ENCODE measurements at places on chromosomes 4 and X. TPM values are rescaled to one million over a fixed set of nuclear protein-coding genes. Genes with fewer than 3 reads are reported as not detected.

- DNase-seq: no peak
These were observed 41.9 kb downstream of the HADH start for GRCh38 chr4:108031427-108032083.

- DNase-seq: no peak
These were observed 1534.0 kb downstream of the PCDH7 start for GRCh38 chr4:32254216-32254615.

Gene MAGEA2
- total RNA-seq: not detected

DNA sequence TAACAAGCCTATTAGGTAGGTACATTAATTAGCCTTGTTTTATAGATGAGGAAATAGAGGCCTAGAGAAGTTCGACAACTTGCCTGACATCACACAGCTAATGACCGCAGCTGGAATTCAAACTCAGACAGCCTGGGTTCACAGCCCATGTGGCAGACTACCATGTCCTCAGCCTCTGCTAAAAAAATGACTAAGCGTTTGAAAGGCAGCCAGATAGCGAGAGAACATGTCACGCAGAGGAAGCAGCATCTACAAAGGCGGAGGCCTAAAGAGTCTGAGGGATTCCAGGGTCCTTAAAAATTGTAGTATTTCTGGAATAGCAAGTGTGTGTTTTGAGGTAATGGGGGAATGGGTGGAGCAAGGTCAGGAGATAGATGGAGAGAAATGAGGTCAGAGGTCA, 33.2 kb upstream of the BMP15 start:
- no peak for DNase-seq

DNA sequence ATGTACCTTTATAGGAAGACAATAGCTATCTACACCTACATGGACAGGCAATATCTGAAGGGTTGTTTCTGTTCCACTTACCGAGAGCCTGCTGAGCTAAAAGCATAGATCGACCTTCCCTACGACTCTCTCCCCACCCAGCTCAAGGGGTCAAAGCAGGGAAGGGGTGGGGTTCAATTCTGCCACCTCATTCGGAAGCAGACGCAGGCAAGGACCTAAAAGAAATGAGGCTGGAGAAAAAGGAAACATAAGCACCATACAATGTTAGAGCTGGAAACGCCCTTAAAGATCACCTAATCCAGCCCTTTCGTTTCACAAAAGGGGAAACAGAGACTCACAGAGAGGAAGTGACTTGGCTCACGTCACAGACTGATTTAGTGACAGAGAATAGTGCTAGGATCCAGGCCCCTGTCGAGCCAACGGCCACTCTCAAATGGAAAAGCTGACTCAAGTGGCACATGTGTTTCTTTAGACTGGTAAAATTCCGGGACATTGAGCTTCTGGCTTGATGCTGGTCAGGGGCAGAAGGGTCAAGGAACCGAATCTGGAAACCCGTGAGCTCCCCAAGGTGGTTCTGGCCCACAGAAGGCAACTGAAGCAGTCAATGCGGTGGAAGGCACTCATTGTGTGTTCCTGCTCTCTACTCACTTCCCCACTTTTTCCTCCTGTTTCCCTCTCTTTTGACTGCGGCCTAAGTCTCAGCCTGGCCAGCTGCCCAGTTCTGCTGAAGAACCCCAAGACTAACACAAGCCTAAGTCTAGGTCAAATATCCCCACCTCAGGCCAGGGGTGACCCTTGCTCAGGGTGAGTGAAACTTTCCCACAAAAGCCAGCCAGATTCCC, 7.5 kb downstream of the SEPTIN6 start:
- DNase-seq: no peak

DNA sequence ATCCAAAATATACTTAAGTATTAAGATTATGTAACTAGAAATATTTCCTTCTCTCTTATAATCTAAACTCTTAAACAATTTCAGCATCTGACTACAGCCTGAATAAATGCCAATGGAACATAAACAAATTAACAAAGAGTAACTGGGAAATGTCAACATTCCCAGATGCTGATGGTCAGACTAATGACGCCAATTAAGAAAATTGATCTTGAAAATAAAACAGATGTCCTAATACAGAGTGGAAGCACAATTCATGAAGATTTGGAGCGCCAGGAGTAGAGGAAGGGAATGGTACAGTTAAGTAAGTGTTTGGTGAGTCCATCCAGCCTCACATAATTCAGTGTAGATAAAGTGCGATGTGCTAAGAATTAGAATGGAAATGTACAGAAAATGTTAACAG, 203.7 kb upstream of the NWD2 start:
- no peak for DNase-seq

Gene CSAG1
- not detected for total RNA-seq

Gene TMEM175
- 21.4 TPM for total RNA-seq

Gene SPANXB1
- total RNA-seq: not detected

DNA sequence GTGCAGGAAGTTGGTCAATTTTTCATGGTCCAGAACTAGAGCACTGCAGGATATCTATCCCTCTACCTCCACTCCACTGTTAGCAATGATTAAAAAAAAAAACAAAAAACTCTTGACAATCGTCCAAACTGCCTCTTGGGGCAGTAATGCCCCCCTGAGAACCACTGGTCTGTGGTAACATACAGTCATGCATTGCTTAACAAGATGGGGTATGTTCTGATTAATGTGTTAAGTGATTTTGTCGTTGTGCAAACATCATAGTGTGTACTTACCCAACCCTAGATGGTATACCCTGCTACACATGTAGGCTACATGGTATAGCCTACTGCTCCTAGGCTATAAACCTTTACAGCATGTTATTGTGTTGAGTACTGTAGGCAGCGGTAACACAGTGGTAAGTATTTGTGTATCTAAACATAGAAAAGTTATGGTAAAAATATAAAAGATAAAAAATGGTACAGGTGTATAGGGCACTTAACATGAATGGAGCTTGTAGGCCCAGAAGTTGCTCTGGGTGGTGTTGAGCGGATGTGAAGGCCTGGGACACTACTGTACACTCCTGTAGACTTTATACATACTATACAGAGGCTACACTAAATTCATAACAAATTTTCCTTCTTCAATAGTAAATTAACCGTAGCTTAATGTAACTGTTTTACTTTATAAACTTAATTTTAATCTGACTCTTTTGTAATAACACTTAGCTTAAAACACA, 34.1 kb downstream of the ART3 start:
- no peak for DNase-seq

- no peak for DNase-seq
These were observed 20.4 kb upstream of the ADD1 start for GRCh38 chr4:2823301-2823670.

DNA sequence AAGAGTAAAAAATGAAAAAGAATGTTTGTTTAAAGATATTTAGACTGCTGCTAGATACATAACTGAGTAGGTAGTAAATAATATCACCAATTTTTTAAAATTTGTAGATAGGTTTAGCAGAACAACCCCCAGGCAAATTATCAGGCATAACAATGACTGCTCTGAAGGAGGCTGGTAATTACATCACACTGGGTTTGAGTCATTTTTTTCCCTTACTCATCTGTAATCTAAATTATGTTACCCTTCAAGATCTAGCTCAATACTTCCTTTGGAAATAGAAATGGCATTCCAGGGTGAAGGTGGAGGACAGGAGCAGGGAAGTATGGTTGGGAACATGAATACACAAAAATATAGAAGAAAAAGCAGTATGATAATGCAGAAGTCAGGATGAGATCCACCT, 431.6 kb upstream of the MAOA start:
- no peak for DNase-seq

Gene USP11
- total RNA-seq: 18.3 TPM

- no peak for DNase-seq
These were observed 77.1 kb downstream of the ZFYVE28 start for GRCh38 chr4:2341261-2341841.

DNA sequence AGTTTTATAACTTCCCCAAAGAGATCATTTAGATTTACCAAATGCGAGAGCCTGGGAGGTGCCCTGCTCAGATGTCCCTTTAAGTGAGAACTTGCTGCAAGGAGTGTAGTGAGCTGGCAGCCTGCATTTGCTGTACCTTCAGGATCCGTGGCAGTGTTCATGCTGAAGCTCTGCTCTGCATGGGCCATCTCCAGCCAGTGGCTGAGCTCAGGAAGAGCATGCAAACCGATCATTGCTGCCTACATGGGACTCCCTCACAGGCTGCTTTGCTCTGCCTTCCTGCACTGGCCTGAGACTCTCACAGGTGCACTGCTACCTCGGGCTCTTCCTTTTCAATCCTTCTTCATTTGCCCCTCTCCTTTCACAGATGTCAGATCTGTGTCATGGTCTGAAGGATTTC, 152.0 kb upstream of the SFRP2 start:
- no peak for DNase-seq

GRCh38 chrX:107747596-107748161, 27.9 kb downstream of the TSC22D3 start:
- peak; percentile 23 for DNase-seq

DNA sequence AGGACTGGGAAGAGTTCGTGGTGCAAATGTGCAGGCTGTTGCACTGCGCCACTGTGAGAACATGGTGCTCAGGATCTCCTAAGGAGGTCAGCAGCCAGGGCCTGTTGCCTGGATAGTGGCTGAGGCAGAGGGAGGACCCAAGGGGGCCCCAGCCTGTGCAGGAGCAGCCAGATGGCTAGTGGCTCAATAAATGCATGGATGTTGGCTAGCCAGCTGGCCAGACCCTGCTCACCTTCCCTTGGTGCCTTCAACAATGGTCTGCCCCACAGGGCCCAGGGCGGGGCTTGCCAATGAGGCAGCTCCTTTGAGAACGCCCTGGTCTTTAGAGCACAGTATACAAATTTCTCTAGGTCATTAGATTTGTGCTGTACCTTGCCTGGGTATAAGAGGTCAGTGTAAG, 67.4 kb downstream of the TNIP2 start:
- DNase-seq: no peak

Gene LRIT3
- total RNA-seq: not detected

Gene HPGD
- 205 TPM for total RNA-seq

DNA sequence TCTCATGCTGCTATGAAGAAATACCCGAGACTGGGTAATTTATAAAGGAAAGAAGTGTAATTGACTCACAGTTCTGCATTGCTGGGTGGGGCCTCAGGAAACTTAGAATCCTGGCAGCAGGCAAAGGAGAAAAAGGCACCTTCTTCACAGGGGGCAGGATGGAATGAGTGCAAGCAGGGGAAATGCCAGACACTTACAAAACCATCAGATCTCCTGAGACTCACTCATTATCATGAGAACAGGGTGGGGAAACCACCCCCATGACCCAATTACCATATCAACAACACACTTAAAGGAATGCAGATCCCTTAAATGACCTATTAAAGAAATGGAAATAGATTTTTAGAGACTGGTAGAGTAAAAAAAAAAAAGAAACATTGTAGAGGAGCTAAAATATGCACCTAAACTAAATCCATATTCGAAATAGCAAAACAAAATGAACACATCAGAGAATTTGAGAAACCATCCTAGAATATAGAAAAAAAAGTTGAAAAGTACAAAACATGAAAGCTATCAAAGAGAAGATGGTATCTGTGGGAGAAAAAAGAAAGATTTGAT, 104.3 kb upstream of the UGT8 start:
- DNase-seq: no peak

DNA sequence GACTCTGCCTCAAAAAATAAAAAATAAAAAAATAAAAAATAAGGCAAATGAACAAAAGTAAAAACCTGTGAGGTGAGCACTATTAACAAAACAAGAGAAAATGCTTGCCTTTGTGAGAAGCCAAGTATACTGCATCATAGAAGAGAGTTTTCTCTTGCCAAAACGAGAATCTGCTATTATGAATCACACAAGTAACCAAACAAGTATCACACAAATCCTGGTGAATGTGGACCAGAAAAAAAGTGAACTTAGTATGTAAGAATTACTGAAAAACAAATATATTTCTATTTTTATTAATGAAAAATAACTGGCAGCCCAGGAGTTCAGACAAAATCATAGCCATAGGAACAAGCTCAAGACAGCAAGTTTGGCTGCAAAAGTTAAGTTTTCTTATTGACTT, 193.5 kb downstream of the PDGFC start:
- DNase-seq: no peak

Gene MAGEE1
- 1.3 TPM for total RNA-seq

DNA sequence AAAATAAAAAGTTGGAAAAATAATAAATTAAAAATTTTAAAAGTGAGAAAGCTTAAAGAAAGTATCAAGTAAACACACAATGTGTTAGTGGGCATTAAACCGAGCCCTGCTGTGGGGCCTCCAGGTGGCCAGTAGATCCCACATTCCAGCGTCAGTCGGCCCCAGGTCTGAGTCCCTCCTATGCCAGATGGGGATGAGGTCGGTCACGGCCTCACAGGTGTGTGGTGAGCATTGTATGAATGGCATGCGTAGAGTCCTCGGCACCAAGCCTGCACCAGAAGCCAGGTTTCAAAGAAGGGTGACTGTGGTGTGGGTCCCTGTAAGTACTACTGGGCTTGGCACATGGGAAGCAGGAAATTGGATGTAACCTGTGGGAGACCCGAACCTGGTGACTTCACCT, 75.6 kb upstream of the MSX1 start:
- no peak for DNase-seq

Gene TMEM150C
- 1.8 TPM for total RNA-seq

Gene CACNA1F
- 0.70 TPM for total RNA-seq

- DNase-seq: no peak
These were observed 15.0 kb downstream of the MECP2 start for GRCh38 chrX:154082396-154083125.

DNA sequence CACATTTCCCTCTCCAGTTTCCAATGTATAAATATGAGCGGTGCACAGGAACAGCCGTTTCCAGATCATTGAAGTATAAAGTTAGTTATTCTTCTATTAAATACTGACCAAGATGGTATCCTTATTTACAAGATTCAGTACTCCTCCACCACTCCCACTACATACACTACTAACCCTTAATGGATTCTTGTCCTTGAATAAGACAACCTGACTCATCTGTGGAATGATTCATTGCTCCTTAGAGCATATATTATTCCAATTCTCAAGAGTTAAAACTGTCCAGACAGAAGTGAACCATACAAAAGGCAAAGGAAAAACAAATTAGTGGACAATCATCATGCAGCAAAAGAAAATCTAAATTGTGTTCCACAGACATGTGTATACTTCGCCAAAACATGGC, 373.3 kb downstream of the IDS start:
- no peak for DNase-seq

GRCh38 chrX:19990151-19990555, 708 bp downstream of the BCLAF3 start:
- no peak for DNase-seq

GRCh38 chrX:71955530-71956120, 45.0 kb downstream of the NHSL2 start:
- no peak for DNase-seq

- DNase-seq: no peak
These were observed 1084.9 kb downstream of the RPA4 start for GRCh38 chrX:97968376-97969163.

DNA sequence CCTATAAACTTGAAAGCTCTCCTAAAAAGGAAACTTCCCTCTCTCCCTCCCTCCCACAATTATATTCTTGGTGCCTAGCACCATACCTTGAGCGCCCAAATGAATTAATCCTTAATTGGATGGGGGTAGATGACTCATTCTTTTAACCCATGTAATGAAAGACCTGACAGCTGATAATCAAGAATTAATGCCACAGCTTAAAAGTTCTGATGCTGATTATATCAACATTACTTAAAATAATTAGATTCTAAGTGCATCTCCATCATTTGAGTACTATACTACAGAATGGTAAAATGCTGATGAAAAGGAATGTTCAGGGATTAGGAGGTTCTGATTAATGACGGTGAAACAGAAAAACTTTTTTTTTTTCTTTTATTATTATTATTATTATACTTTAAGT, 117.0 kb downstream of the ENOX2 start:
- no peak for DNase-seq

Gene MAGIX
- total RNA-seq: 15.7 TPM

Gene PPEF2
- total RNA-seq: not detected

GRCh38 chr4:162356181-162356580, 192.4 kb upstream of the FSTL5 start:
- DNase-seq: no peak

- DNase-seq: no peak
These were observed 96.2 kb upstream of the ATP6AP2 start for GRCh38 chrX:40484408-40485091.
